ENCODE measurements at places on chromosomes 4 and X.

DNA sequence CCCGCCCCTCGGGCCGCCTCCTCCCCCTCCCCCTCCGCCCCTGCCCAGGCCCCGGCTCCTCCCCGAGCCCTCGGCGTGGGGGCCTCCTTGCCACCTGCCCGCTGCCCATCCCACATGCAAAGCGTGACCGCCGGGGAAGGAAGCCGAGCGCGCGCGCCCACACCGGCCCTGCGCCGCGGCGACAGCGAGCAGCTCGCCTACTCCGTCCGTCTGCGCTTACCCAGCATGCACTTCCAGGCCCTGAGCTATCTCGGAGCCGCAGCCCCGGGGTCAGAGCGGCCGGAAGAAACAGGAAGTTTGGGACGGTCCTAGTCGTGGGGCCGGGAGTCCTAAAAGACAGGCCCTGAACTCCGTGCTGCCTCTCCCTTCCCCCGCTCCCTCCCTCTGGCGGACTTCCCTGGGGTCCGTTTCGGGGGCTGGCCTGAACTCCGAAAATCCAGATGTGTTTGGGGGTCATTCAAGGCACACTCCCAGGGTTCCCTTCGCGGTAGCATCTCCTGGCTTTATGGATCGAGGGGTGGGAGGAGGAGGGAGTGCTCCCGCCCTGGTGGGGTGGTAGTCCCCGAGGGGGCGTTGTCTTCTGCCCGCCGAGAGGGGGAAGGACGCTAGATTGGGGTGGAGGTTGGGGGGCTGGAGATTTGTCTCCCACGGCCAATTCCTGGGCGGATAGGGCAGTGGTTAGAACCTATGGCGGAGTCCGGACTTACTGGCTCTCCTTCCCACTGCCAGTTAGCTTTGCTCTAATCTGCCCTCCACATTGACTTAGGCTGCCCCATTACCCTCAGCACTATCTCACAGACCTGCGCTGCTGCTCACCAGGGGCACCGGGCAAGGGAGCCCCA is 25.0 kb upstream of the BCORL1 start:
- DNase-seq, result no peak

DNA sequence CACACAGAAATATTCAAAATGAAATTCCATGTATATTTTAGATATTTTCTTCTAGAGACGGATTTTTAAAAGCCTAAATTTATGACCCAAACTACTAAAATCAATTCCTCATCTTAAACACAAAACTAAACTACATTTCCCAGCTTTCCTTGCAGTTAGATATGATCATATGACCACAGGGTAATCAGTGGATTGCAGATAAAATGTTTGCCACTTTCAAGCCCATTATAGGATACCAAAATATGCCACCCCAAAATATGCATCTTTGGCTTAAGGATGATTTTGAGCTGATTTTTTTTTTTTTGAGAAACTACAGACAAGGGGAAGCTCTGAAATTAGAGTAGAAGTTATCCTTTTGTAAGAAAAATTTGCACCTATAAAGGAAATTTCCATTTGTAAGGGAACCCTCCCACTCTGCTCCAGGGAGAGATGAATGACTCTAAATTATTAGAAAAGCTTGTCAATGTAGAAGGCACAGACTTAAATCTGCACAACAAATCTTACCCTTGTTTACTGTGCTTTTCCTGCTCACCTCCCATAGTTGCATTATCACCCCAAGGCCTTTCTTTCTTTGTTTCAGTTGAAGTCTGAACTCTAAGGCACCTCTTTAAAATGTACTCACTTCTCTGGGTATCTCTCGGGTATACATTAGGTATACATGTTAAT is 503.0 kb downstream of the PDHA2 start:
- no peak for DNase-seq

DNA sequence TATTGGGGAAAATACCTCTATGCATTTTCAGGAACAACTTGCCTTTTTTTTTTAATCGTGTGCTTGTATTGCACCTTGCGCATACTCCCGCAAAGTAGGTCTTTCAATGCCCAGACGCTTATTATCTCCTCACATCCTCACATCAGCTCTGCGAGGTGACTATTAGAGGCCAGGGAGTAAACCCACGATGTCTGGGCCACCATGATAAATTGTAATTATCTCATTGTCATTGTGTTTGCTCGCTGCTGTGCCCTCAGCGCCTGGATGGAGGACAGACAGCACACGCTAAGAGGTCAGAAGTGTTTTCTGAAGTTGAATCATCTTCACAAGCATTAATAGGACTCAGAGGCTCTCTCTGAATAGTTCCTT is 1.0 kb upstream of the RELL1 start:
- no peak for DNase-seq

- no peak for DNase-seq
Measured at GRCh38 chr4:102441978-102442911, 58.9 kb upstream of the NFKB1 start.

GRCh38 chrX:7205037-7205577 is 57.2 kb upstream of the PUDP start:
- DNase-seq, result no peak

DNA sequence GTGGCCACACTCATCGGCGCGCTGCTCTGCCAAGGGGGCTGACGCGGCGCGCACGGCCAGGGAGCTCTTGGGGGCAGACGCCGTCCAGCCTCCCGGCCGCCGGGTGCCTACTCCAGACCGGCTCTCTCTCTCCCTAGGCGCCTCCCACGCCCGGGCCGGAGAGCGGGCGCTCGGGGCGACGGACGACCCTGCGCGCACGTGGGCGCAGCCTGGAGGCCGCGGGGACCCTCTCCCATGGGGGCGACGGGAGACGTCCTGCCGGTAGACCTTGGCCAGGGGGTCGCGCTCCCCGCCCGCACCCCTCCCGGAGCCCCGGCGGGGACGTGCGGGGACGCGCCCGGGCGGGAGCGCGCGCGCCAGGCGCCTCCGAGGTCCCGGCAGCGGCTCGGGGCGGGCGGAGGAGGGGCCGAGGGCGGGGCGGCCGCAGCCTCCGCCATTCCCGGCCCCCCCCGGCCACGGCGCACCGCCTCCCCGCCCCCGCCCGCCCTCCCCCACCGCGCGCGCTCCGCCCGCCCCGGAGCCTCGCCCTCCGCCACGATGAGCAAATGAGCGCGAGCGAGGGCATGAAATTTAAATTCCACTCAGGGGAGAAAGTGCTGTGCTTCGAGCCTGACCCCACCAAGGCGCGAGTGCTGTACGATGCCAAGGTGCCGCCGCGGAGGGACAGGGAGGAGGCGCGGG is at the start of gene MSL3:
Gene MSL3 (plus strand): TSS at position 519 of the 681 bp plus-strand sequence. CDS start 27 bp downstream, at position 546.
- DNase-seq, result peak; percentile 13

DNA sequence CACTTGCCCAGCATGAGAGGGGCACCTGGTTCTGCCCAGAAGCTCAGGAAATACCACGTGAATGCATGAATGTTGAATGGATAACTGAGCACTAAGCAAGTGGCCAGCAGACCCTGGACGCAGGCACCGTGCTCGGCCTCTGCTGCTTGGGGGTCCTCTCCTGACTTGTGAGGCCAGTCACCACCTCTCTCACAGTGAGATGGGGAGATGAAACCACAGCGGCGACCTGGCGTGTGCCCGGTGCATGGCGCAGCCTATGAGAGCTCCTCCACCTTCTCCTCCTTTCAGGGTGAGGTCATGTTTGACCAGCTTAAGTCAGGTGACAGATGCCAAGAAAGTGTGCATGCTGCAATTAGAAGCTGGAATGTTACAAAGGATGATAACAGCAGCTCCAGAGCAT is 75.5 kb downstream of the HMX1 start:
- no peak for DNase-seq

GRCh38 chr4:59455751-59456150 is 1744.4 kb upstream of the ADGRL3 start:
- no peak for DNase-seq

- no peak for DNase-seq
Measured at GRCh38 chr4:33116871-33117270, 2396.7 kb downstream of the PCDH7 start.

DNA sequence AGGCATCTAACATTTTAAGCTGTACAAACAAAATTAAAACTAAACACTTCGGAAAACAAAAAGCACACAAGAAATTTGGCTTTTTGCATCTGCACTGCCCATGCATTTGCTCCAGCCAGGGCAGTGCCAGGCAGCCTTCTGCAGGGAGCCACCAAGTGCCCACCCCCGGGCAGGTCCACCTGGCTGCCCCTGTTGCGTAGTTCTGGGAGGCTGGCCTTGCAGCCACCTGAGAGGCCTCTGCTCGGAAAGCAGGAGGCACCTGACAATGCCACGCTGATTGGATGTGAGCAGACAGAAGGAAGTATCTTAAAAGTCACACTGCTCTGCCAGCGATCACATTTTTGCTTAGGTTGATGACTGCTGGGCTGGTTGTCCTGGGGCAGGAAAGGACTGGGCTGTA is 3.5 kb downstream of the TMEM271 start:
- DNase-seq, result no peak

GRCh38 chr4:100690812-100691211 is 173.0 kb upstream of the EMCN start:
- no peak for DNase-seq

- no peak for DNase-seq
Measured at GRCh38 chr4:42865572-42866189, 26.8 kb upstream of the GRXCR1 start.

DNA sequence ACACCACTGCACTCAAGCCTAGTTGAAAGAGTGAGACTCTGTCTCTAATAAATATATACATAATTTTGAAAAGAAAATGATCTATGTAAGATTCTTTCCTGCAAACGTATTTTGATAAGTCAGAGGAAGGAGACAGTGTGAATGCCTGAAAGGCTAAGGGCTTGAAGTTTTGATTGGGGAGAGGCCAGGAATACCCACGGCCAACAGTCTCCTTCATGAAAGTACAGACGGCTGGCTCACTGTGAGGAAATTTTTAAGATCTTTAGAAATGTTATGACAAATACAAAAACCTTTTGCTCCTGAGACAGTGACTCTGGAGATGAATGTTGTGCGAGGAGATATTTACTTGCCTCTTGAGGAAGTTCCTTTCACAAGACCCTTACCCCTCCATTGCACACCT is 111.4 kb upstream of the KLHL13 start:
- DNase-seq, result no peak

GRCh38 chr4:20859097-20859781 is 159.0 kb downstream of the PACRGL start:
- DNase-seq, result no peak

DNA sequence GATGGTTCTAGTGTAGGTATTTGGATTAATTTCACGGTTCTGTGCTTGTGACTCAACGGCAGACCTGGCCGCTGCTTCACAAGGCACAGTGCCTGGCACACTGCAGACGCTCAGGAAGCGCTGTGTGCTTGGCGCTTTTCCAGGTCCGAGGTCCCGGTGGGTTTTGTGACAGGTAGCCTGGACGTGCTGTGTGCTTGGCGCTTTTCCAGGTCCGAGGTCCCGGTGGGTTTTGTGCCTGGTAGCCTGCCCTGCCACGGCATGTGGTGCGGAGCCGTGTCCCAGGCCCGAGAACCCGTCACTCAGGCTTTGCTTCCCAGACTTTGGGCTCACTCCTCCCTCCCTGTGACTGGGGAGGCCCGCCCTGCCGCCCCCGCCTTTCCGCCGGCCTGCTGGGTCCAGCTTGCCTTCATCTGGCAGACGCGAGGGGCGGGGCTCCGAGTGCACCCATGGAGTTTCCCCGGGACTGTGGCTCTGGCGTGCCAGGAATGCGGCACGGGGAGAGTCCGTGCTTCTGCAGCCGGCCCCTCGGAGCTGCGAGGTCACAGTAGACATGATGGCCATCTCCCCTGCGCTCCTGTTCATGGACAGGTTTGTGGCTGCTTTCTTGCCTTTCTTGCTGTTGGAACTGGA is 44.2 kb downstream of the TBC1D14 start:
- DNase-seq, result no peak

- no peak for DNase-seq
Measured at GRCh38 chrX:151039351-151039750, 56.2 kb downstream of the HMGB3 start.

- no peak for DNase-seq
Measured at GRCh38 chrX:87874043-87874442, 356.4 kb downstream of the KLHL4 start.

DNA sequence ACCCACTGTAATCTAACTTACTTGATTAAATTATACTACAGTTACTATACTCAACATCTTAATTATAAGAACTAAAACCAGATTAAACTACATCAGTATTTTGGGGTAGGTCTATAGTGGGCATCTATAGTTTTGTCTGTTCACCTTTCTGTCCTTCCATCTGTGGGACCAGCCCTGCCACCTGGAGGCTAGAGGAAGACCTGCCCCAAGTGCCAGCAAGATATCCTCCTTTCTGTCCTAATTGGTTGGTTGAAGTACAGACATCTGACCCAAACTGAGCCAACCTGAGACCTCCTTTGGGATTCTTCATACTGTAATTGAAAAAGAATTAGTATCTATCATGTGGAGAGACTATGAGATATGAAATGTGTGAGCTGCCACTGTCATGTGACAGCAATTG is 172.2 kb upstream of the TLL1 start:
- DNase-seq, result no peak

Measured in stimulated activated CD8-positive, alpha-beta memory T cell treated with anti-CD3 and anti-CD28 coated beads, Interleukin-7, amount 100 ng/mL, for 1 hour (primary cell).